Sigmoid colon (tissue), 7 donors: ENCODE measurements at places on chromosomes 5 and 9.

GRCh38 chr9:126676102-126676684 is 62.5 kb downstream of the LMX1B start:
- no peak overlapping the region for H3K4me3 ChIP-seq
- DNase-seq = no peak
- H3K27ac ChIP-seq = no peak overlapping the region
- no peaks in the 10 kb centered on the region for H3K36me3 ChIP-seq

- H3K27ac ChIP-seq = no peak overlapping the region
- H3K36me3 ChIP-seq = peaks cover 66% of the 10 kb centered on the region
- no peaks in the 10 kb centered on the region for H3K27me3 ChIP-seq
- no peaks in the 10 kb centered on the region for H3K4me1 ChIP-seq
- no peak overlapping the region for H3K4me3 ChIP-seq
Measured at GRCh38 chr9:85960688-85961093, 19.7 kb downstream of the NAA35 start.

GRCh38 chr5:14332746-14333145 is 189.6 kb downstream of the TRIO start:
- no peak overlapping the region for H3K27ac ChIP-seq
- DNase-seq = no peak
- no peak overlapping the region for H3K4me3 ChIP-seq
- no peaks in the 10 kb centered on the region for H3K4me1 ChIP-seq

- no peak overlapping the region for H3K4me3 ChIP-seq
- no peaks in the 10 kb centered on the region for H3K27me3 ChIP-seq
- DNase-seq = no peak
- H3K27ac ChIP-seq = no peak overlapping the region
- H3K36me3 ChIP-seq = no peaks in the 10 kb centered on the region
Measured at GRCh38 chr5:5080790-5081189, 59.3 kb upstream of the ADAMTS16 start.

DNA sequence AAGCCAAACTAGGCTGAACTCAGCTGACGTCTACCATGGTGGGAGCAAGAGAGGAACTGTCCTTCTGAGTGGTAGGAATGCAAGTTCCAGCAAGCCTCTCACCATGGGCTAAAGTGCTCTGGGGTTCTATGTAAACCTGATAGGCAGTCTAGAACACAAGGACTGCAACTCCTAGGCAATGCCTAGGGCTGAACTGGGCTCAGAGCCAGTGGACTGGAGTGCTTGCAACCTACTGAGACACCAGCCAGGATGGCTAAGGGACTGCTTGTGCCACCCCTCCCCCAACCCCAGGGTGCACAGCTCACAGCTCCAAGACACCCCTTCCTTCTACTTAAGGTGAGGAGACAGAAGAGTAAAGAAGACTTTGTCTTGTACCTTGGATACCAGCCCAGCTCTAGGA is 12.1 kb upstream of the RCL1 start:
- H3K4me1 ChIP-seq = no peaks in the 10 kb centered on the region
- DNase-seq = no peak
- no peak overlapping the region for H3K27ac ChIP-seq
- no peak overlapping the region for H3K4me3 ChIP-seq
- H3K36me3 ChIP-seq = no peaks in the 10 kb centered on the region

GRCh38 chr5:59609501-59610265 is 283.8 kb downstream of the PDE4D start:
- no peak for DNase-seq
- H3K4me1 ChIP-seq = peaks cover 22% of the 10 kb centered on the region
- H3K27ac ChIP-seq = no peak overlapping the region

GRCh38 chr9:68437785-68438184 is 81.4 kb downstream of the PGM5 start:
- no peaks in the 10 kb centered on the region for H3K27me3 ChIP-seq
- H3K27ac ChIP-seq = peak overlapping the region; percentile 78
- H3K4me3 ChIP-seq = no peak overlapping the region
- peak; percentile 93 for DNase-seq

DNA sequence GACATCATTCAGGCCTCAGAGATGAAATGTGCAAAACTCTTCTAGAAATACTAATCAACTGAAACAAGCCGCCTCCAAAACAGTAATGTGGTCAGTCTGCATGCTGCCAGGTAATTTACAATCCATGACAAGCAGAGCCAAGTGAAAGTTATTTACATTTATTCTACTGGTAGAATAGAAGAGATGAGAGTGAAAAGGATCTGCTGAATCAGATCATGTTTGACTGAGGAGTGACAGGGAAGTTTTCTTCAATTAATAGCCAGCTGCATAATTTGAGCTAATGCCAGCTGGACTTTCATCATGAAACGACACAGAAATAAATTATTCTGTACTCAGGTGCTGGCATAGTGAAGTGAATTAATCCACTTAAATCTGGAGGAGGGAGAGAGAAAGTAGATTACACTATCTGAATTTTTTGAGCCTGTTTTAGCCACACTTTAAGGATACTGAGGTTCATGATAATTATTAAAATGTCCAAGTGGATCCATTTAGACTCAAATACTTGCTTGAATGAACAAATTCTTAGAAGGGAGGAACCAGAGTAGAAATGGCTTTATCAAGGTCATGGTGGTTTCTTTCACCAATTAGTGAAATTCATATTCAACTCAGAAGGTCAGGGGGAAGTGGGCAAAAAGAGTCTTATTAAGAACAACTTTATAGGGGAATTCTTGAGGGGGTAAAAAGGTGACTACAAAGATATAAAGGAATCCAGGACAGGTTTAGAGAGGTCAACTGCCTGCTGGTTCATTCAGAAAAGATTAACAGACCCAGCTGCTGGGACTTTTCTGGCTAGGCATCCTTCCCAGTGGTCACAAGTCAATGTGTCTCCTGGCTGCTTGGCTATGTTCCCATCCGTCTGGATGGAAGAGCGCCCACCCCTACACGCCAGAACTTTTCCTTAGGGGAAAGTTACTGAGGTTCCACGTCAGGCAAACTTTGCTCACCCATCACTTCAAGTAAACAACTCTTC is 350.4 kb downstream of the PDE4D start:
- H3K4me1 ChIP-seq = peaks cover 40% of the 10 kb centered on the region
- DNase-seq = peak; percentile 77
- peak overlapping the region; percentile 65 for H3K27ac ChIP-seq
- no peaks in the 10 kb centered on the region for H3K27me3 ChIP-seq
